ENCODE measurements at places on chromosomes 11 and 22. TPM values are rescaled to one million over a fixed set of nuclear protein-coding genes. Genes with fewer than 3 reads are reported as not detected.

ARHGEF12 gene
- polyA plus RNA-seq = 128 TPM

RHOD gene
- 6.1 TPM for polyA plus RNA-seq

OR5P2 gene
- polyA plus RNA-seq = not detected

DNA sequence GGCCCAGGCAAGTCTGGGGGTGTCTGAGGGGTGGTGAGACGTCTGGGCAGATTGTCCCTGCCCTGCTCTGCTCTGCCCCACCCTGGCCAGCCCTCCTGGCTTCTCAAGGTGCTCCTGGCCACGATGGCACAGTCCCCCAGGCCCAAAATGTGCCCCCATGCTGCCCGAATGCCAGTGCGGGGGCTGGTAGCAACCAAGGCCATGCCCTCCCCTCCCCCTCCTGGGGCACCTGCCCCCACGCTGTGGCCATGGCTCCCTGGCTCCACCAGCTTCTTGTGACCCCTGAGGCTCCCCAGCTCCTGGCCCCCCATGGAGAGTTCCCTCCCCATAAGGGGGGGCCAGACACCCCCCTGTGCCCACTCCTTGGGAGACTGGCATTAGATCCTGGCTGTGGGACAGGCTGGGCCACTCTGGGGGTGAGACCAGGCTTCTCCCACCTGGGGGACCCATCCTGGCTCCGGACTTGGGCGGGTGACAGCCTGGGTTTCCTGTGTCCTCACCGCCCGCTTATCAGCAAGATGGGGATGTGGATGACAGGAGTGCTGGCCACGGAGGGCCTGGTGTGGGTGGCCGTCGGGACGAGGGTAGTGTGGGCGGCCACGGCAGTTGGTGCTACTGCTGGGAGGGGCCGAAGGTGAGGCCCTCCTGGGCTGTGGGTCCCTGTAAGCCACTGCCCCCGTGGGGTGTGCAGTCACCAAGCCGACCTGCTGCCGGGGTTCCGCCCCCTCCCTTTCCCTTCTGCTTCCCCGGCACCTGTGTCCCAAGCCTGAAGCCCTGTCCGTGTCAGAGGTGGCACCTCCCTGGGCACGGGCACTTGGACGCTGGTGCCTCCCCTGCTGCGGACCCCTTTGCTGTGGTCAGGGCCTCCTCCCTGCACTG, 15.9 kb upstream of the MUC6 start:
- DNase-seq = no peak

DNA sequence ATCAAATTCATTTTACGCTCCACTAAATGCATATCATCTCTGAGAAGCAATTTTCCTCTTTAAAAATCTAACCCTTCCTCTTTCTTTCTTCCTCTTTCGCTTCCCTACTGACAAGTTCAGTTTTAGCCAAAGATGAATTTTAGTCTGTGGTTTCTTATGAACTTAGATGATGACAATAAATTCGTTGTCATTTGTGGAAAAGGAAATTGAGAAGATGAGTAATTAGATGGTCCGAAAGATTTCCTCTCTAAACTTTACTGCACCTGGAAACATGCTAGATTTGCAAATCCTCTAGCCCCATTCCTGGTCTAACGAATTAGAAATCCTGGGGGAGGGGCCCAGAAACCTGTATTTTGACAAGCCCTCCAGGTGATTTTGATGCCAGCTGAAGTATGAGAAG, 855.4 kb upstream of the CHORDC1 start:
- no peak for DNase-seq

- DNase-seq = no peak
Measured at GRCh38 chr11:88535916-88536547, 198.5 kb upstream of the CTSC start.

GRCh38 chr11:75797116-75797515, 17.9 kb upstream of the UVRAG start:
- DNase-seq = no peak

DNA sequence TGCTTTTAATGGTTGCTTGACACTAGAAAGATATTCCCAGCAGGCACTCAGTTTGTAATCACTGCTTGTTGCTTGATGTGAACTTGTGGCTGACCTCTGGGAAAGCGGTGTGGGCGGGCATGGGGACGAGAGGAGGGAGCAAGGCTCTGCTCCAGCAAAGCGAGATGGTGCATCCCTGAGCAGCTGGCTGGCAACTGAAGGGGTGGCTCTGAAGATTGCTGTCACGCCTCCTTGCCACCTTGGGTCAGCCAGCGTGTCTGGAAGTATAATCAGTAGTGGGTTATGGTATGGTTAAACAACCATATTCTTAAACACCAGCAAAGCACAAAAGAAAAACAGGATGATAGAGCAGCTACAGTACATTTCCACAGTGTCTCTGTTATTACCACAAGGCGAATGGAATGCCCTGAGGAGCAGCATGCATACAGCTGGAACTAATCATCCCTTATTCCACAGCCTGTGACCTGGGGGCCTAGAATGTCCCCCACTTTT, 124.5 kb downstream of the TRIM44 start:
- no peak for DNase-seq

GRCh38 chr11:75468534-75469340, 35.7 kb upstream of the KLHL35 start:
- DNase-seq = no peak

GRCh38 chr22:27885977-27886842, 32.8 kb downstream of the PITPNB start:
- no peak for DNase-seq
